Cortex of kidney (tissue), 1 donor: ENCODE measurements at places on chromosomes 12 and 14.

GRCh38 chr12:122148657-122149056 is 25.4 kb downstream of the IL31 start:
- DNase-seq = no peak

DNA sequence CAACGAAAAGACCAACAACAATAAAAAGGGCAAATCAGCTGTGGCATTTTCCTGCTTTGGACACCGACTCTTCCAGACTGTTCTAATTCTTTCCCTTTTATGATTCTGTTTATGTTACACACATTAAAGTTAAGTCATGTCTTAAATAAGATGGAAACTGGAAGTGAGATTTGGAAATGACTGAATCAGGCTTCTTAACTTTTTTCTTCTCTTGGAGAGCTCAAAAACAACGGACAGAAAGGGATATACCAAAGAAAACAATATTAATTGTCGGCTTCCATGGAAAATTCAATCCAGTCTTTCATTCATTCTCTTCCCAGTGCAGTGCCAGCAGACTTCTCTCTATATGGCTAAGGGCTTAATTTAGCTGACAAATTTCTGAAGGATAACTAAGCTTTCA is 214.9 kb upstream of the DDHD1 start:
- DNase-seq = no peak

DNA sequence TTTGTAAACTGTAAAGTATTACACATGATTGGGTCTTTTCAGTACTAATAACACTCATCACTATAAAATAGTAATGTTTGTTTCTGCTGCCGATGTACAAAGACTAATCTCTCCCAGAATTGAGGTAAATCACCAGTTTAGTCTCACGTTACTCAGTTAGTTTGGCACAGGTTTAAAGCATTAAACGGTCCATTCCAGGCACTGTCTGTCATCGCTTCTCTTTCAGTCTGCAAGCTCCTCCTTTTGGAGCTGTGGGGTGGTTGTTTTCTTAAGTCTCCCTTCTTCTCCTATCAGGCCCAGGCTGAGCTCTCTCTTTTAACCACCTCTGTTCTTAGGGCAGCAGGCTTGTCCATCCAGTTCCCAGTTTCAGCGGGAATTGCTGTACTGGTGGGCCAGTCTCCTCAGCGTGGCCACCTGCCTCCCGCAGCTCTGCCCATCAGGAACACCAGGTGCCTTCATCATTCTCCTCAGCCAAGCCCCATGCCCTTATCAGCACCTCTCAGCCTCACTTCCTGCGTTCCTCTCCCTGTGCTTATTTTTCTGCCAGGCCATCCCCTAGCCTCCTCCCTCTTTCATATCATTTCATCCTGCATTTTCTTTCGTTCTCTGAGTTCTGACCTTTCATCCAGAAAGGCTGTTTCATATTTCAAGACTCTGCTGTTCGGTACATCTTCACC is 149.0 kb downstream of the TGFB3 start:
- DNase-seq = no peak

DNA sequence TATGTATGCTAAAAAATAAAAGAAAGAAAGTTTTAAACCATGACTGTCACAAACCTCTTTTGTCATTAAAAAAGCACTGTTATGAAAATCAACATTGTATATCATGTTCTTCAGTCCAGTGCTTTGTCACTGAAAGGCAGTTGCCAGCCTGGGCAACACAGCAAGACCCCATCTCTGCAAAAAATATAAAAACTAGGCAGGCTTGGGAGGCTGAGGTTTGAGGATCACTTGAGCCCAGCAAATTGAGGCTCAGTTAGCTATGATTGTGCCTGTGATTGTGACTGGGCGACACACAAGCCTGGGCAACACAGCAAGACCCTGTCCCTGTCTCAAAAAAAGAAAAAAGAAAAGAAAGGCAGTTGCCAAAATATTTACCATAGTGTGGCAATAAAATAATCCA is 102.7 kb upstream of the NAP1L1 start:
- no peak for DNase-seq

GRCh38 chr14:39315859-39316444 is 82.2 kb downstream of the MIA2 start:
- no peak for DNase-seq

- no peak for DNase-seq
Measured at GRCh38 chr12:127396734-127397133, 870.2 kb upstream of the TMEM132C start.

DNA sequence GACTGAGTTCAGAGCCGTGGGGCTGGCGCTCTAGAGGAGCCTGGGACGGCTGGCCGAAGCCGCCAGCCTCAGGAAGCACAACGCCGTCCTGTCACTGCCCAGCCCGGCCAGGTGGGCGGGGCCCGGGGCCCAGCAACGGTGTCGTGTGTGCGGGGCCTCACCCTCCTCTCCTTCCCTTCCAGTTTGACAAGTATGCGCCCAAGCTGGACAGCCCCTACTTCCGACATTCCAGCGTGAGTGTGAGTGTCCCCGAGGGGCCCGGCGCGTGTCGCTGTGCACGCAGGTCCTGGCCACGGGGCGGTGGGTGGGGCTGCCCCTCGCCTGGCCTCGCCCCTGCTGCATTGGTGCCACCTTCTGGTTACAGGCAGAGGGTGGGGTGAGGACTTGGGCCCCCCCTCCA is 38.3 kb downstream of the LRCOL1 start:
- no peak for DNase-seq

GRCh38 chr12:121008347-121009098 is 7.8 kb downstream of the C12orf43 start:
- no peak for DNase-seq

GRCh38 chr14:94054936-94055335 is 26.1 kb downstream of the DDX24 start:
- no peak for DNase-seq

DNA sequence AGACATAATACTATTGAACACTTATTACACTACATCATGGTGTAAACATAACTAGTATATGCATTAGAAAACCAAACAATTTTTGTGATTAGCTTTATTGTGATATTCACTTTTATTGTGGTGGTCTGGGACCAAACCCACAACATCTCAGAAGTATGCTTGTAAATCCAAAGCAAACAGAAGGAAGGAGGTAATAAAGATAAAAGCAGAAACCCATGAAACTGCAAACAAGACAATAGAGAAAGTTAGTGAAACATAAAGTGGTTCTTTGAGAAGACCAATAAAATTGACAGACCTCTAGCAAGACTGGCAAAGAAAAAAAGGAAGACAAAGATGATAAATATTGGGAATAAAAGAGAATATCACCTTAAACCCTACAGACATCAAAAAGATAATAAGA is 268.3 kb downstream of the RPAP3 start:
- DNase-seq = no peak

DNA sequence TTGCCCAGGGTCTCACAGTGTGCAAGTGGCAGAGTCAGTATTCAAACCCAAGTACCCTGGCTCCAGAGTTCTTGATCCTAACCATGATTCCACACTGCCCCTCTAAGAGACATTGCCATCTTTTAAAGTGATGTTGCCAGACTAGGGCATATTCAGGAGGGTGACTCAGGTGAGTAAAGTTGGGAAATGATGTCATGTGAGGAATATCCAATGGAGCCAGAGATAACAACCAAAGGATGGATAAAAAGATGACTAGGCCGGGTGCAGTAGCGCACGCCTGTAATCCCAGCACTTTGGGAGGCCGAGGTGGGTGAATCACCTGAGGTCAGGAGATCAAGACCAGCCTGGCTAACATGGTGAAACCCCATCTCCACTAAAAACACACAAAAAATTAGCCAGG is 85.6 kb downstream of the SMOC1 start:
- no peak for DNase-seq

DNA sequence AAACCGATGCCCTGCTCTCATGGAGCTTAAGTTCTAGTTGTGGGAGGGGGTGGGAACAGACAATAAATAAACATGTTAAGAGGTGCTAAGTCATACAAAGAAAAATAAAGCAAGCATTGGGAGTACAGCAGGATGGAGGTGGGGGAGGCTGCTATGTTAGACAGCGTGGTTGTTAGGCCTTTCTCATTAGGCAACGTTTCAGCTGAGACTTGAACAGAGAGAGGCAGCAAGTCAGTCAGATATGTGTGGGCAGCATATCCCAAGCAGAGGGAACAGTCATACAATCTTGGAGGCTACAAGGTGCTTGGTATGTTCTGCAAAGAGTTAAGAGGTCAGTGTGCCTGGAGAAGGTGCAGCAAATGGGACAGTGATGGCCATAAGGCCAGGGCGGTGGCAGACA is 97.7 kb upstream of the CCDC196 start:
- DNase-seq = no peak

DNA sequence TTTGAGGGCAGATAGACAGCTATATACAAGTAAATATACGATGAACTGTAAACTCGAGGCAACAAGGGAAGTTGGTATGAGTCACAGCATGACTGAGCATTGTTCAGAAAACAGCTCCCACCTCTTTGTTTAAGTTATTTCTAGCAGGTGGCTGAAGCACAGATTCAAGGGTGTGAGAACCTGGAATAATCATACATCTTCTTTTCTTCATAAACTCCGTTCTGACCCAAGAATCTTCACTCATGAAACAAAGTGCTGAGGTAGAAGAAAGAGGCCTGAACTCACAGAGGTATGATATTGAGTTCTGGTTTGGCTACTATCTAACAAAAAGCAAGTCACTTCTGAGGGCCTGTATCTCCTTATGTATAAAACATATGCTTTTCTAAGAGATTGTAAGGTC is 364.1 kb upstream of the KITLG start:
- no peak for DNase-seq

DNA sequence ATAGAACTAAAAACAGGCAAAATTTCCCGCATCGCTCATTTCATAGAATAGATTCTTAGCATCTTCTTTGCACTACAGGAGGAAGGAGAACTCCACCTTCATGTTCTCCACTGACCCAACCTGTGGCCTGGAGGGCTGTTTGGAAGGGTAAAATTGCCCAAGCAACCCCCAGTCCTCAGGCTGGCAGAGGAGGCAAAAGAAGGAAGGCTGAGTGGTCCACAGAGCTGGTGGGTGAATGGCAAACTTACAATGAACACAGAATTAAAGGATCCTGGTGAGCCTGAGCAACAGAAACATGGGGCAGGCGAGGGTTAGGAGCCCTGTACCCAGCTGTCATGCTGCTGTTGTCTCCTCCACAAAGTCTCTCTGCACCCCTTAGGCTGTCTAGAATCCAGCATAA is 25.1 kb downstream of the SENP1 start:
- DNase-seq = no peak

GRCh38 chr12:90652280-90652679 is 302.7 kb downstream of the CCER1 start:
- DNase-seq = no peak

- DNase-seq = no peak
Measured at GRCh38 chr14:69671365-69672030, 60.1 kb downstream of the SUSD6 start.

GRCh38 chr14:54589843-54590242 is 22.9 kb downstream of the SAMD4A start:
- DNase-seq = no peak

DNA sequence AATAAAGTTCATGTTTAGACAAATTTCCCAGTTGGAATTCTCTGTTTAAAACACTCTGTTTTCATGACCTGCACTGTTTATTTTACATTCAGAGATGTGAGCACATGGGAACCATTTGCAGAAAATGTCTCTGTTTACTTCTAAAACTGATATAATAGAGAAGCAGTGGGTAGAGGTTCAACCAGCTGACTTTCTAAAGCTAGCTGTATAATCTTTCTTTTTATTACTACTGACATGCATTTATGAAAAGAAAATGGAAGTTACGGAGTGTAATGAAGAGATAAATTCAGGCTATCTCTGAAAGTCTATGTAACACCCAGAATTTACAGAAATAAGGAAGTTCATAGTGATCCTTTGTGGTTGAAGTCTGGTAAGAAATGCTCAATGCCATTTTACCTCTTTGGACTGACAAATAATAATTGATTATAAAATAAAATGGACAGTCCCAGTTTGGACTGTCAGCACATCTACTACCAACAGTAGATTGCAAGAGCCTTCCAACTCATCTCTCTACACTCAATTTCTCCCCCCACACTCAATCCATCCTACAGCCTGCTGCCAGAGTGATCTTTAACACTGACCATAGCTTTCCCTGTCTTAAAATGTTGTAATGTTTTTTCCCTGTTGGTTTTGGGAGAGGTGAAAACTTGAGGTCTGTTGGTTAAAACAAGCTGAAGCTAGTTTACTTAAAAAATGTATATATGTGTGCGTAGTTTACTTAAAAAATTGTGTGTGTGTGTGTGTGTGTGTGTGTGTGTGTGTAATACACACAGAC is 137.4 kb downstream of the AEBP2 start:
- no peak for DNase-seq

- DNase-seq = no peak
Measured at GRCh38 chr14:75489480-75489837, 32.8 kb upstream of the BATF start.
